ENCODE measurements at places on chromosomes 2 and 18. TPM values are rescaled to one million over a fixed set of nuclear protein-coding genes. Genes with fewer than 3 reads are reported as not detected.

The ATP8B1 gene
- total RNA-seq, result 11.2 TPM

The AFF3 gene
- not detected for total RNA-seq

The TBR1 gene
- total RNA-seq, result not detected

The GALNT3 gene
- 3.1 TPM for total RNA-seq

The RRM2 gene
- 91.4 TPM for total RNA-seq

The TMEM247 gene
- total RNA-seq, result not detected

The FSIP2 gene
- 1.6 TPM for total RNA-seq

The DPY30 gene
- total RNA-seq, result 43.6 TPM
